Left forelimb (tissue), 1 donor: ENCODE measurements at places on chromosomes 11 and 22.
A peak's percentile ranks its signal among the peaks of the same experiment; 100 is the strongest.

GRCh38 chr22:33957086-33957485, 36.8 kb upstream of the LARGE1 start:
- no peak for DNase-seq

DNA sequence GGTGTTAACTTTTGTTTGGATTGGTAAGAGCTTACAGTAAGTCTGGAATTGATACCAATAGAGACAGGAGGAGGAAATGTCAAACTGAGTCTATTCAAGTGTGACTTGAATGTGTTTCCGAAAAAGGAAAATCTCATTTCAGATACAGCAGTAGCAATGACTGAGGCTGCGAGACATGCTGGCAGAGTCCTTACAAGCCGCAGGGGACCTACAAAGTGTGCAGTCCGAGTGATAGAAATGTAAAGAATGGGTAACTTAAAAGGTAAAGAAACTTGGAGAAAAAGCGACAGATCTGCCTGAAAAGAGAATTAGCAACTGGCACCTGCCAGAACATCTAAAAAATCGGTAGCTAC, 444 bp downstream of the CWF19L2 start:
- no peak for DNase-seq

DNA sequence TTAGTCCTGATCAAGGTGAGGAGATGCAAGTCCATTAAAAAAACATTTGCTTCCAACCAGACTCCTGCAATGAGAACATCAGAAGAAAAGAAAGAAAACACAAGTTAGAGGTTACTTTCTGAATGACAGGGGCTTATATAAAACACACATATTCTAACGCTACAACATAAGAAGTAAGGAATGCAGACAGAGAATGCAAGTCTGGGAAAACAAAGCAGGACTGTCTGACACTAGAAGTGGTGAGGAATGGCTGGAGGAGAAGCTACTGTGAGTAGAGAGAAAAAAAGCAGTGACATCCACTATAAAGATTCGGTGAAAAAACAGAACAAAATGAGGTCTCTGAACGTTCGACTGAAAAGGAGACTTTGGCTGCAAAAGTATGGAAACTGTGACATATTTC, 12.3 kb downstream of the TMEM216 start:
- no peak for DNase-seq

GRCh38 chr22:46968359-46968740, 205.9 kb downstream of the TBC1D22A start:
- DNase-seq = peak; percentile 38

DNA sequence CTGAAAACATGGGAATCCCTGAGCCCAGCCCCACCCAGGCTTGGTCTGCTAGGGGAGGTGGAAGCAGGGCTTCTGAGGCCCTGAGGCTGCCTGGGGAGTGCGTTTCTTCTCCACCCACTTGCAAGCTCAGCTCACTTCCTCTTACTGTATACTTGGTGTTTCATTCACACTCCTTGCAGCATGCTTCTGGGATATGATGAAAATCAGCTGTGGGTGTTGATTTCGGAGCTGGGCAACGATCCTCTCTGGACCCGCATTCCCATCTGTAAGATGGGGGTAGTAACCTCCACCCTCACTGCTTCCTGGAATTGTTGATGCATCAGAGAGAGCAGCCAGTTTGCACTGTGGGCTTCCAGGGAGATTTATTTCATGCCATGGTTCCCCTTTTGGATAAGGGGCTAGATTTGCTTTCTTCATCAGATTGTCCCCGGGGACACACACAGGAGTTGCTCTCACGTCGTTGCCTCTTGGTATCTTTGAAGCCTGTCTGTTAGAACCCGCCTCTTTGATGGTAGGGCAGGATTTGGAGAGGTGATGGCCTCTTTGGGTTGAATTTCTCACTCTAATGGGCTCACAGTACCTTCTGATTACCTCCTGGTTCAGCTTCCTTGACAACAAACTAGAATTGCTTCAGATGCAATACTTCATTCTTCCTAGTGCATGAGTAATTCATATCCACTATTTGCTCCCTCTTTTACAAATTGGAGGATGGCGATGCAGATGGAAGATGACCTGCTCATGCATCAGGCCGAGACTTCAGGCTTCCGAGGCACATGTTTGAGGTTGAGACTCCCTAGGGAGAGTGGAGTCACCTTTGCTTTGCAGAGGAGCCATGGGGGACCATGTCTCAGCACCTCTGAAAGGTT, 40.4 kb downstream of the BCR start:
- no peak for DNase-seq

GRCh38 chr22:30191040-30191701, 55.4 kb downstream of the LIF start:
- DNase-seq = no peak

GRCh38 chr11:117822074-117823033, 2.2 kb downstream of the FXYD2 start:
- DNase-seq = no peak

GRCh38 chr11:116651098-116651736, 121.6 kb downstream of the BUD13 start:
- no peak for DNase-seq

DNA sequence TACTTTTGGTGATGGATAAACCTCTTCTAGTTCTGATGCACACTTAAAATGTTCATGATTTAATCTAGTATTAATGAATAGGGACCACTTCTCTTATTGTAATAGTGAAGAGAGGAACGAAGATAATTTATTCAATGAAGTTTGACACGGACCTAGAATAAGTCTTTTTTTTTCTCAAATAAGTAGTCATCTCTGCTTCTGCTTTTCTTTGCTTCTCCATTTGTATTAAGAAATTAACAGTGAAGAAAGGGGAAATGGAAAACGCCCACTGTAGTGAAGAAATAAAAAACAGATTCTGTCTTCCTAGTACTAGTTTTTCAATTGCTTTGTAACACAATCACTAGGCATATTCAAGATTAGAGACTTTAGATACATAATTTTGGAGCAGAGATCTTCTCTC, 73.0 kb downstream of the CD44 start:
- no peak for DNase-seq

GRCh38 chr11:76008474-76008873, 193.5 kb downstream of the UVRAG start:
- DNase-seq = no peak

DNA sequence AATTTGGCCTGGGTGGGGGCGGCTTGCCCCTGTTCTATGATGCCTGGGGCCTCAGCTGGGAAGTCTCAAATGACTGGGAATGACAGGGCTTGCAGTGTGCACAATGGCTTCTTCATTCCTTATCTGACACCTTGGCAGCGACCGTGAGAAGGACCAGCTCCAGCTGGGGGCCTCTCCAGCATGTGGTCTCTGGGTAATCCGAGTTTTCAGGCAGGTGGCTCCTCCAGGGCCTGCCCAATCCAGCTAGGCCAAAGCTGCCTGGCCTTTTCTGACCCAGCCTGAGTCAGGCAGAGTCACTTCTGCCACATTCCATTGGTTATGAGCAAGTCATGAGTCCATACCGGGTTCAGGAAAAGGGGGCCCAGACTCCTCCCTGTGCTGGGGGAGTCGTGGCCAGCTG, 646.0 kb downstream of the OPCML start:
- DNase-seq = no peak

DNA sequence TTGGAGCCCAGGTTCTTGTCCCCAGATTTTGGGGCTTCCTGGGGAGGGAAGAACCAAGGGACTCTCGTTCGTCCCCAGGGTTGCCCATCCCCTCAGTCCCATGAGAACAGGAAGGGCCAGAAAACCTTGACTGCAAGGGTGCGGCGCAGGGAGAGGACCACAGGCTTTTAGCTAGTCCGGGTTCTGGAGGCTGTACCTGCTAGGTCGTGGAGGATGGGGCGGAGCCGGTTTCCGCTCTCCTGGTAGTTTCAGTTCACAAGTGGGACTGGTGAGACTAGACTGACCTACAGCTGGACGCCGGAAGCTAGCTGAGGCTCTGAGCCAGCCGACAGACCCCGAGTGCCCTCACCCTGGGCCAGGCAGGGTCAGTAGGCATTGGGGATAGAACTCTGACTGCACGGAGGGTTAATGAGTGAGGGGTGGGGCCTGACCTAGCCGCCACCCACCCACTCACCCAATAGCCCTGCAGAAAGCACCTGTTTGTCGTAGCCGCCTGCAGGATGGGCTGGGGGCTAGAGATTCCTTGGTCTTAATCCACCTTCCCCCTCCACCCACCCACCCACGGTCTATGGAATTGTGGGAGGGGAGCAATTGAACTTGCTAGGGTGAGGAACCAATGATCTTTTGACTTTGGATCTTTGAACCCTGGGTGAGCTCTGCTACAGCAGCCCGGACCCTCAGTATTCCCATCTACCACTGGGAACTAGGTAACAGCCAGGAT, 1.5 kb downstream of the MAFF start:
- DNase-seq = no peak

GRCh38 chr22:28505416-28506149, 174.1 kb downstream of the TTC28 start:
- DNase-seq = no peak

DNA sequence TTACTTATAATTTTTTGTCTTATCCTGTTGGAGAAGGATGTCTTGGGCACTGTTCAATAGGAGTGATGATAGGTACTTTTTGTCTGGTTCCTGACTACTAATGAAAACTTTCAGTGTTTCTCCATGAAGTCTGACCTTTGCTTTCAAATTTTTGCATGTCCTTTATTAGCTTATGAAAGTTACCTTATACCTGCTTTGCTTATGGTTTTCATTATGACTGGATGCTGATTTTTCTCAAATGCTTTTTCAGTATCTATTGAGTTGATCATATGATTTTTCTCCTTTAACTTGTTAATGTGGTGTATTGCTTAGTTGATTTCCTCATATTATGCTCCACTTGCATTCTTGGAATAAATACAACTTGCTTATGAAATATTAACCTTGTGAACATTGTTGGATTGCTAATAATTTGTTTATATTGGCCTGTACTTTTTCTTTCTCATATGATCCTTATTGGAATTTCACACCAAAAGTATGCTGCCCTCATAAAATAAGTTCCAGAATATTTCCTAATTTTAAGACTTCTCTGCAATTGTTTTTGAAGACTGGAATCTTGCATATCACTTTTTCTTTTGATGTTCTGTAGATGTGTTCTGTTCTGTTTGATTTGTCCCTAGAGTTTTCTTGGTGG, 85.0 kb upstream of the SC5D start:
- no peak for DNase-seq
